ENCODE measurements at places on chromosomes 3 and 15.

DNA sequence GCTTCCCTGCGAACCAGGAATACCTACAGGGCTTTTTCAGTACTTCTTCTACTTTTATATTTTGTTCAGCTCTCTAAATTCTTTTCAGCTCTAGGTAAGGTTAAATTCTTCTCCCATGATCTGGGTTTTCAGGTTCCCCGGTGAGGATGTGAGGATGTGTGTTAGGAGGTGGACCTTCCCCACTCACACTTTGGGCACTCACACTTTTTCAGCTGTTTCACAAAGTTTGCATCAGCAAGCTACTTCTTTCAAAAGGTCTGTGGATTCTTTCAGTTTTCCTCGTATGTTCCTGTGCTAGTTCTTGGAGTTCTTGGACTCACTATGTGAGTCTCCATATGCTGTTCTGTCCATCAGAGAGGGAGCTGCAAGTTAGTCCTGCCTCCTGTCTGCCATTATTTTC lies 13.9 kb upstream of the OR5K2 start:
- DNase-seq = no peak

DNA sequence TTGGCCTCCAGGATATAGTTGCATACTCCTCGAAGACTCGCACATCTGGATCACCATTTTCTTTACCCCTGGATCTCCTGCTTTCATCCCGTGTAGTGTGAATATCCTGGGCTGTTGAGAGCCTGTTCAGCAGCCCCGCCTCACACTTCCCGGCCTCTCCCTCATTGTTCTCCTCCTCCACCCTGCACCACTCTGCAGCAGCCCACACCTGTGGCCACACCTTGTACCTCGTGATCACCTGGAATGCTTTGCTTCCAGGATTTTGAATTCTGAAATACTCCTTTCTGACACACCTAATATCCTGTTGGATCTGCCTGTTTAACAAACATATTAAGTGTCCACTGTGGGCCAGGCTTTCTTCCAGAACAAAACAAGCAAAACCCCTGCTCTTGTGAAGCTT lies 14.4 kb downstream of the ABHD17C start:
- no peak for DNase-seq

DNA sequence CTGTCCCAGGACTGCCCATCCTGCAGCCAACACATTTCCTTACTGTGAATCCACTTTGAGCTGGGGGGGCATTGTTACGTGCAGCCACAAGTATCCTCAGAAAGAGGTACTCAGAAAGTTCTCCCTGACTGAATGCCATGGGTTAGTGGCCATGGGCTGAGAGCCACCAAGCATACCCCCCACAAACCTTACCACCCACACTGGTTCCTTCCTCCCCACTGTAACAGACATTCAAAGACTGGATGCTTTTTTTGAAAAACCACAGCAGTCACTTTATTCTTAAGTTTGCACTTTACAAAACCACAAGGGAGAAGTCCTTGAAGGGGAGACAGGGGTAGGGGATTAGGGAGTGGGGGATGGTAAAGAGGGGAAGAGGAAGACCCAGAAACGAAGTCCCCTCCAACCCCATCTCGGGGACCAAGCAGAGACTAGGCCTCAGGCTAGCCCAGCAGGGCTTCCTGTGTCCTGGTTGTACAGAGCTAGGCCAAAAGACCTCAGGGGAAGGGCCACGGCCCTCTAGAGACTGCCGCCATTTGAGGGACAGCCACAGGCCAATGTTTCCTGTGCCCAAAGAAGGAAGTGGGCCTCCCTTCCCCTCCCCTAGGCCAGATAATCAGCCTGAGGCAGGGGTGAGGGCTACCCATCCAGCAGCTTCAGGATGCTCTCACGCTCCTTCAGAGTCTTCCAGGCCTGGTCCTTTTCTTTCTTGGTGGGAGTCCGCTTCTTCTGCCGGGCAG lies 10.1 kb upstream of the CAMK1 start:
- no peak for DNase-seq

GRCh38 chr3:168545591-168545990 lies 449.9 kb upstream of the GOLIM4 start:
- no peak for DNase-seq

GRCh38 chr3:103077910-103078309 lies 643.1 kb downstream of the ZPLD1 start:
- no peak for DNase-seq

Data from hematopoietic multipotent progenitor cell treated with erythropoietin and hydrocortisone succinate and interleukin-3 and kit ligand, for 17 days (in vitro differentiated cells).